ENCODE measurements at places on chromosomes 2 and 18.

DNA sequence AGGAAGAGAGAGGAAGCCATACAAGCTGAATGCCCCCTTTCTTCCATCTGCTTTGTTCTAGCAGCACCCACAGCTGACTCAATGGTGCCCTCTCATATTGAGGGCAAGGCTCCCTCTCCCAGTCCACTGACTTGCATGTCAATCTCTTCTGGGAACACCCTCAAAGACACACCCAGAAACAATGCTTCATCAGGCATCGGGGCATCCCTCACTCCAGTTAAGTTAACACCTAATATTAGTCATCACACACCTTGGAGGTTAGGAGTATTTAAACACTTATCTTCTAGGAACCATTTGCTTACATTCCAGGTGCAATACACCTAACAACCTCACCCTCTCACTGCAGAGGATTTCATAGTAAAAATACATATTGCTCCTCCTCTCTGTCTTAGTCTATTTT lies 993.5 kb upstream of the DDX18 start:
- no peaks in the 10 kb centered on the region for H3K36me3 ChIP-seq
- H3K4me3 ChIP-seq = no peak overlapping the region
- no peak for DNase-seq
- no peaks in the 10 kb centered on the region for H3K27me3 ChIP-seq
- no peak overlapping the region for H3K27ac ChIP-seq

- H3K4me3 ChIP-seq = no peak overlapping the region
- no peaks in the 10 kb centered on the region for H3K4me1 ChIP-seq
- no peak for DNase-seq
Measured at GRCh38 chr18:64103986-64104385, 44.9 kb downstream of the LINC00305 start.

GRCh38 chr2:224944707-224945547 lies 97.3 kb downstream of the DOCK10 start:
- peak overlapping the region; percentile 10 for H3K4me3 ChIP-seq
- H3K27me3 ChIP-seq = no peaks in the 10 kb centered on the region
- H3K36me3 ChIP-seq = no peaks in the 10 kb centered on the region
- no peak overlapping the region for H3K27ac ChIP-seq

DNA sequence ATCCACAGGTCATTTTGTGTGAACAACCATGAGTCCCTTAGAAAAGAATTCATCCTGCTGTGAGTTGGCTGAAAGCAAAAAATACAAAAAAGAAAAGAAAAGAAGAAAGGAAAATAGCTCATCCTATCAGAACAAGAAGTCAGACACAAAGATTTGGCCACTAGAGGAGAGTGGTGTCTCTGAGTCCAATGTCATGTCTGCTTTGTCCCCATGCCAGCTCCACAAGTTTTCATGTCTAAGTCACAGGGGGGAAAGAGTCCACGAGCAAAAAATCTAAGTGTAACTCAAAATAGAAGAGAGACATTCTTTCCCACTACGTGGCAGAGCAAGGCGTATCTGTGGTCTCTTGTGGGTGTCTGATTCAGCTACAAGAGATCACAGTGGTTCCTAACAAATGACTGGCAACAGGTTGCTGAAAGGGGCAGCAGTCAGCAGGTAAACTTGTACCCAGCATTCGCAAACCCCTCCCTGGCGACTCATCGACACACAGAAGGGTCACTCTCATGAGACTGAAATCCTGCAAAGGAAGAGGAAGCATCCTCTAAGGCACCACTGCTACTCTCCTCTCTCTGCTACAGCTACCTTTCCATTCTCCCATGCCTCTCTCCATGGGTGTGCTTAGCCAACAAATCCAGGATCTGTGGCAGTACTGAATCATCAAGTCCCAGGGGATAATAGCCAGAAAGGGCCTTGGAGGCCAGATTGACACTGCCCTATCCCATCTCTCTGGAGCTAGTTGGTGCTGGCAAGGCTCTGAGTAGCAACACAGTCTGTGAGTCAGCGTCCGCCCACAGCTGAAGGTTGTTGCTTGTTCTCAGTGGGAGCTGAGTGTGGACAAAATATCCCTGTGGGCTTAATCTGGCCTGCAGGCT lies 123.0 kb upstream of the SLC39A10 start:
- no peak overlapping the region for H3K27ac ChIP-seq
- no peak overlapping the region for H3K4me3 ChIP-seq
- DNase-seq = no peak
- no peaks in the 10 kb centered on the region for H3K36me3 ChIP-seq
- H3K27me3 ChIP-seq = no peaks in the 10 kb centered on the region
- no peaks in the 10 kb centered on the region for H3K4me1 ChIP-seq
